Stimulated activated CD8-positive, alpha-beta memory T cell treated with anti-CD3 and anti-CD28 coated beads, Interleukin-4, amount 100 ng/mL, for 1 hour (primary cell): ENCODE measurements at places on chromosomes 7 and 10.

GRCh38 chr7:148898845-148899484, 14.9 kb upstream of the EZH2 start:
- DNase-seq: no peak

- DNase-seq: no peak
Measured at GRCh38 chr7:155964543-155964942, 152.3 kb upstream of the SHH start.

GRCh38 chr7:7989133-7989532, 20.5 kb downstream of the GLCCI1 start:
- DNase-seq: no peak

GRCh38 chr10:132516771-132517725, 20.5 kb upstream of the INPP5A start:
- DNase-seq: no peak

DNA sequence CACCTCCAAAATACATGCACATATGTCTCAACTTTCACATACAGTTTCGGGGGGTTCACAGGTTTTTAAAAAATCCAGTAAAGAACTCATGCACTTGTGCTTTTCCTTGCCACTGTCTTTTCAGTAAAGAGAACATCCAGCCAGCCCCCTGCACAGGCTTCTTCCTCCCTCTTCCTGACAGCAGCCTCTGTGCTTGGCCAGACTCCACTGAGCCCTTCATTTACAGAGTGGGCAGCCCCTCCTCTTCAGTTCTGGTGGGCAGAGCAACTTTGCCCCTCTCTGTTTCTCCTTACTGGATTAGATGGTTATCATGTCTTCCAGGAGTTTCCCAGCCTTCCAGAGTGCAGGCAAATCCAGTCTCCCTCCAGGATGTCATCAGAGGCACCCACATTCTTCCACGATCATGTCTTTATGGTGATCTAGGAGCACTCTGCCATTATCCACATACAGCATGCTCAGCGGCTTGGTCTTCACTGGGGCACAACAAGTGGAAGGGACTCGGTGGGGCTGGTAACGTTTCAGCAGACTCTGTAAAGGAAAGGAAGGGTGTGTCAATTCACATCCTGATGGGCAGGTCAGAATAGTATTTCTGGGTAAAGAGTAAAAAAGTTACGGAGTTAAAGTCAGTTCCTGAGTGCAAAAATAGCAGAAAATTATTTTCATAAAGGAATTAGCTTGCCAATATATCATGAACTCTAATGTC, 8.8 kb downstream of the NODAL start:
- no peak for DNase-seq

DNA sequence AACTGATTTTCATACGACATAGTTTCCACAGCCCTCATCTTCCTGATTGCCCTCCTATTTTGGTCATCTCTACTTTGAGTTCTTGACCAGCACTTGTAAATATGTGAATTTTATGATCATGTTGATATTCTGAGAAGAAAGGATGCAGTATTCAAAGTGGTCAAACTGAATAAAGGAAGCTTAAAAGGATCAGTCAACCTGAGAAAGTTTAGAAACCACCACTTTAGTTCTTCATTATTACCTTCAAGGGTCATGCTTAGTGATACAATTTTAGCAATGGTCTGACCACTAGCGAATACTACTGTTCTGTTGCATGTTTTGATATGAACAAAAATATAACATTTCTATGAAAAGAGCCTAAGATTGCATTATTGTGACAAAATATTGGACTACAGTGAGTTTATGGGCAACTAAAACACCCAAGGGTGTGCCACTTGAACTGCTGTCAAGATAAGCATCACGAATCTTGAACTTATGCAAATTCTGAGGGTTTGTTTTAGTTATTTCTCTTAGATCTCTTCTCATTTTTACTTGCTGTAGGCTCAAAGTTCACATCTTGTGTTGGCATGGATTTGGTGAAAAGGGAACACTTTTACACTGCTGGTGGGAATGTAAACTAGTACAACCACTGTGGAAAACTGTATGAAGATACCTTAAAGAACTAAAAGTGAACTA, 247.7 kb downstream of the IPMK start:
- DNase-seq: no peak
